ENCODE measurements at places on chromosomes 11 and 22.
A peak's percentile ranks its signal among the peaks of the same experiment; 100 is the strongest.

- no peaks in the 10 kb centered on the region for H3K27me3 ChIP-seq
- H3K4me1 ChIP-seq = peaks cover 20% of the 10 kb centered on the region
- H3K4me3 ChIP-seq = no peak overlapping the region
- DNase-seq = no peak
- no peak overlapping the region for H3K27ac ChIP-seq
- no peaks in the 10 kb centered on the region for H3K36me3 ChIP-seq
These were observed 199.0 kb downstream of the BRD1 start for GRCh38 chr22:49628391-49629260.

DNA sequence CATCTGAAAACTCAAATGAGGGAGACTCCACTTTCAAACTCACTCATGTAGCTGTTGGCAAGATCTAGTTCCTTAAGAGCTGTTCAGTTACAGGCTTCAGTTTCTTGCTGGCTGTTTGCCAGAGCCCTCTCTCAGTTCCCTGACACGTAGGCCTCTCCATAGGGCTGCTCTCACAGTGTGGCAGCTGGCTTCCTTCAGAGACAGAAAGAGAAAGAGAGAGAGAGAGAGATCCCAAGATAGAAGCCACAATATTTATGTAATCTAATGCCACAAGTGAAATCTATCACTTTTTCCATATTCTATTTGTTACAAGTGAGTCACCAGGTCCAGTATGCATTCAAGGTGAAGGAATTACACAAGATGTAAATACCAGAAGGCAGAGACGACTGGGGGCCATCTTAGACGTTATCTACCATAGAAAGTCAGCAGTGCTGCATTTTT is 168.8 kb downstream of the RCN1 start:
- H3K4me3 ChIP-seq = no peak overlapping the region
- no peaks in the 10 kb centered on the region for H3K4me1 ChIP-seq
- no peak for DNase-seq
- no peaks in the 10 kb centered on the region for H3K27me3 ChIP-seq
- no peaks in the 10 kb centered on the region for H3K36me3 ChIP-seq

GRCh38 chr11:61659413-61660196 is 20.6 kb upstream of the DAGLA start:
- no peak overlapping the region for H3K27ac ChIP-seq
- H3K4me3 ChIP-seq = no peak overlapping the region
- no peaks in the 10 kb centered on the region for H3K27me3 ChIP-seq

- H3K4me1 ChIP-seq = no peaks in the 10 kb centered on the region
- H3K27me3 ChIP-seq = no peaks in the 10 kb centered on the region
- H3K27ac ChIP-seq = no peak overlapping the region
- no peak for DNase-seq
- H3K36me3 ChIP-seq = no peaks in the 10 kb centered on the region
These were observed 30.0 kb downstream of the PARVG start for GRCh38 chr22:44210722-44211121.

- H3K27ac ChIP-seq = no peak overlapping the region
- no peak overlapping the region for H3K4me3 ChIP-seq
These were observed 25.5 kb downstream of the DKK3 start for GRCh38 chr11:11982975-11983374.

GRCh38 chr11:133082453-133082781 is 449.9 kb downstream of the OPCML start:
- no peak overlapping the region for H3K27ac ChIP-seq
- peaks cover 15% of the 10 kb centered on the region for H3K4me1 ChIP-seq
- peak overlapping the region; percentile 32 for H3K4me3 ChIP-seq
- peaks cover 74% of the 10 kb centered on the region for H3K27me3 ChIP-seq

Data from tibial nerve (tissue), 4 donors.